CD4-positive, alpha-beta T cell treated with Interleukin-21 for 1 hour (primary cell): ENCODE measurements at places on chromosomes 4 and X.

DNA sequence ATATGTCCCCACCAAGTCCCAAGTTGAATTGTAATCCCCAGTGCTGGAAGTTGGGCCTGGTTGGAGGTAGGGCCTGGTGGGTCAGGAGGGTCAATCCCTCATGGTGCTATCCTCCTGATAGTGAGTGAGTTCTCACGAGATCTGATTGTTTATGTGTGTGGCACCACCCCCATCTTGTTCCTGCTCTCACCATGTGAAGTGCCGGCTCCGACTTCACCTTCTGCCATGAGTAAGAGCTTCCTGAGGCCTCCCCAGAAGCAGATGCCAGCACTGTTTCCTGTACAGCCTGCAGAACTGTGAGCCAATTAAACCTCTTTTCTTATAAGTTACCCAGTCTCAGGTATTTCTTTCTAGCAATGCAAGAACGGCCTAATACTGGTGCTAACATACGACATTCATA lies 22.7 kb upstream of the TMEM33 start:
- no peak for DNase-seq

- DNase-seq: no peak
Measured at GRCh38 chrX:153303276-153304262, 18.0 kb downstream of the PNMA6F start.

DNA sequence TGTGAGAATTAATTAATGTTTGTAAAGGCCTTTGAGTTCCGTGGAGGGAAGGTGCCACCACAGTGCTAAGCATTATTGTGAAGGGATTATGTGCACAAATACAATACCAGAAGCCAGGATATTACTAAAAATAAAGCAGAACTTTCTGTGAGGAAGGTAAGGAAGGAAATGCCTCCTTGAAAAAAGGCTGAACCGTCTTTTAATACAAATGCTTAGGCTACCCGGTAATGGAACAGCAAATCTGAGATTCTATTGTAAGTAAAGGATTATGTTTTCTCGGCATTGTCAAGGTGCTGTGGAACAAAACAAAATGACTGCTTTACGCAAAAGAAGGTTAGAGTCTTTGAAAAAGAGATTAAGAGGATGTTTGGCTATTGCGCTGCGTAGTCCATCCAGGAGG lies 57.9 kb upstream of the SPRY1 start:
- DNase-seq: no peak

GRCh38 chr4:12447451-12447850 lies 1018.8 kb upstream of the HS3ST1 start:
- no peak for DNase-seq

- DNase-seq: peak; percentile 45
Measured at GRCh38 chrX:103688946-103689345, 2.4 kb upstream of the MORF4L2 start.
